H54 (cell line): ENCODE measurements at places on chromosomes 3 and 15.

DNA sequence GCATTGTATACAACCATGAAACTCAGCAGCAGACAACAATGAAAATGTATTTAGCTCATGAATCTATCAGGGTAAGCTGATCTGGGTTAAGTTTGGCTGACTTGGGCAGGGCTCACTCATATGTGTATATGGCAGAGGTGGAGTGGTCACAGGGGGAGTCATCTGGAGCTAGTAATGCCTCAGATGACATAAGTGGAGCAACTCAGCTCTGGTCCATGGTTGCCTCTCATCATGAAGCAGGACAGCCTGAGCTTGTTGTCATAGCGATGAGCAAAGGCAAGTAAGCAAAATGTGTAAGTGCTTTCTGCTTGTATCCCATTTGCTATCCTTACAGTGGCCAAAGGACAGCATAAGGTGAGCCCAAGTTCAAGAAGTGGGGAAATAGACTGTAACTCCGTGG, 64.5 kb downstream of the ALCAM start:
- DNase-seq, result no peak

- no peak for DNase-seq
Measured at GRCh38 chr3:142495103-142495502, 47.3 kb upstream of the XRN1 start.

GRCh38 chr15:69505956-69506556, 53.4 kb downstream of the RPLP1 start:
- DNase-seq, result no peak

- no peak for DNase-seq
Measured at GRCh38 chr3:23019596-23020300, 183.4 kb upstream of the UBE2E2 start.

GRCh38 chr15:78350058-78350457, 9.9 kb downstream of the CRABP1 start:
- no peak for DNase-seq

GRCh38 chr3:105930733-105931132, 61.9 kb upstream of the CBLB start:
- DNase-seq, result no peak

- no peak for DNase-seq
Measured at GRCh38 chr3:71318458-71318827, 265.1 kb downstream of the FOXP1 start.

- no peak for DNase-seq
Measured at GRCh38 chr3:52372822-52373504, 56.8 kb downstream of the DNAH1 start.

DNA sequence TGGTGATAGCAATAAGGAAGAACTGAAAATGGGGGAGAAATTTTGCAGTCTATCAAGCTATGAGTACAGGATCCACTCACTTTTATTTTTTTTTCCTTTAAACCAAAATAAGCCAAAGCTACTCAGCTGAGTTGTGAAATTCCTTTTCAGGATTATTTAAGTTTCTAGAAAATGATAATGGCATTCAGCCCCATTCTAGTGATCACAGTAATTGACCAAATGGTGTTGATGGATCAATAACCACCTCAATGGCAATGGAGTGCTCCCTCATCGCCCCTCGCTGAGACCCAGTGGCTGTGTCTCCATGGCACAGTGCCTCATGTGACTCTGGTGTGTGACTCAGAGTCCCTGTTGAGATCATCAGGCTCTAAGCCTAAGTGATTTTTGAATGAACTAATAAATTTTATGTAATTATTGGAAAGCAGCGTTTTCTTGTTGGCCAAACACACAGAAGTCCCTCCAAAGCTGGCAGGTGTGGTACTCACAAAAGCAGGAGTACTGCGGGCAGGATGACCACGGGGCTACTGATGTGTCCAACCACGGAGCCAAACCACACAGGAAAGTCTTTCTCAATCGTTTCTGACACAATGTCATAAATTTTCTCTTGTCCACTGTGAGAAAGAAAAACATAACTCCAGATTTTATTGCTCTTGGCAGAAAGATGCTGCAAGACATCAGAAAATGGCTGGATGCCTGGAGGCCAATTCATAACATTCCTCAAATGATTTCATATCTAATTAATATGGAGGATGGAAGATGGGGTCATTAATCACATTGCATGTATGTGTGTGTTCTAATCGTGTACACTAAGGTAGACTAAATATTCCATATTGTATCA, 14.4 kb upstream of the STARD5 start:
- DNase-seq, result peak; percentile 7

DNA sequence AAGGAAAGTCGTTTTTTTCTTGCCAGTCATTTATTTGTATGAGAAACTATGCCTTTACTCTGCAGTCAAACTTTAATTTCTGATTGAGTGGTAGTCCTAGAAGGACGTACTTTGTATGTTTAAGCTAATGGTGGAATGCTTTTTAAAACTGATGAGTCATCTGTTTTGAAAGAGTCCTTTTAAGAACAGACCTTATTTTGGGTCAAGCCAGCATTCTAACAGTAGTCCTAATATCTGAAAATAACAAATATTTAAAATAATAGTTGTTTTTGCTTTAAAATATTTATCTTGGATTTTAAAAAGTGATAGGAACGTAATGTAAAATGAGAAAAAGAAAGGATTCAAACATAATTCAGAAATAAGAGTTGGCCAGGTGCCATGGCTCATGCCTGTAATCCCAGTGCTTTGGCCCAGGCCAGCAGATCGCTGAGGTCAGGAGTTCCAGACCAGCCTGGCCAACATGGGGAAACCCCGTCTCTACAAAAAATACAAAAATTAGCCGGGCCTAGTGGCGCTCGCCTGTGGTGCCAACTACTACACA, 1.3 kb upstream of the LRRC58 start:
- DNase-seq, result no peak

GRCh38 chr3:28290863-28291300, 49.5 kb downstream of the CMC1 start:
- no peak for DNase-seq

GRCh38 chr3:107855710-107856109, 235.1 kb downstream of the CD47 start:
- DNase-seq, result peak; percentile 13

GRCh38 chr15:95758851-95759250, 571.6 kb upstream of the NR2F2 start:
- DNase-seq, result no peak

- DNase-seq, result no peak
Measured at GRCh38 chr3:47571391-47572175, 7.1 kb downstream of the CSPG5 start.

DNA sequence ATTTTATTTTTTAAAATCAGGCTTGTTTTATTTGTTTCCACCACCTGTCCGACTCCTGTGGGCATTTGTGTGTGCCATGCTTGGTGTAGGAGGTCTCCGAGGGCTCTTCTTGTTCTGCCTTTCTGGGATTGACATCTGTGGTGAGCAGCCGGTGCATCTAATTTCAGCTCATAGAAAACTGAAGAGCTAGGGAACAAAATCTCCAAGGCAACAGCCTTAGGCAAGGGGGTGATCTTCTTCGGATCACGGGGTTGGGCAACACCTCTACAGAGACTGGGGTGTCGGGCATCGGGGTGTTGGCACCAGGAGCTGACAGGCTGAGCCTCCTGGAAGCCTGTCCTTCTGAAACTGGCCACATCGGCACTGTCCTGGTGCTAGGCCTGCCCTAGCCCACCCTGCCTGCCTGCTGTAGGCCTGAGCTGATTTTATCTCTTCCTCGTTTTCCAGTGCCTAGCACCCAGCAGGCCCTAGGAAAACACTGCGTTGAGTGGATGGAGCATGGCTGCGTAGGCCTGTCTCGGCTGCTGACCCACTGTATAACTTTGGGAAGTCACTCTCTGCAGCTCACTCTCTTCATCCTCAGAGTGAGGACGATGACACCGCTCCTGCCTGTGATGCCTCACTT, 10.3 kb downstream of the CHCHD6 start:
- DNase-seq, result no peak

GRCh38 chr15:96262549-96263489, 67.7 kb upstream of the NR2F2 start:
- DNase-seq, result no peak

GRCh38 chr3:191068946-191069813, 129.9 kb upstream of the OSTN start:
- no peak for DNase-seq

GRCh38 chr15:77179541-77179998, 108.7 kb upstream of the TSPAN3 start:
- no peak for DNase-seq

DNA sequence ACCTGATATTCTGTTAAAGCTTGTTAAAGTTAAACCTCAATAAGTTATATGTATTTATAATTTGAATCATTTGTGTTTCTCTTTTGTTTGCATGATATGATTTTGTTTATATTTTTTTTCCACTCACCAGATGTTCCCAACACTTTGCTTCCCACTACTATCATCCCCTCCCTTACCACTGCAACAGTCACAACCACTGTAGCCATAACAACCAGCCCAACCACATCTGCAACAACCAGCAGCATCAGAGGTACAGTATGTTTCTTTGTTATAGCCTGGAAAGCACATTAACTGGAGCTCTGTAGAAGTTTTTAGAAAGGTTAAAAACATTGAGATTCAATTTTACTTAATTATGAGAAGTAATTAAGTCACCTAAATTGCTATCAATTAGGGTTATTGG, 1011.9 kb downstream of the VGLL3 start:
- DNase-seq, result no peak

DNA sequence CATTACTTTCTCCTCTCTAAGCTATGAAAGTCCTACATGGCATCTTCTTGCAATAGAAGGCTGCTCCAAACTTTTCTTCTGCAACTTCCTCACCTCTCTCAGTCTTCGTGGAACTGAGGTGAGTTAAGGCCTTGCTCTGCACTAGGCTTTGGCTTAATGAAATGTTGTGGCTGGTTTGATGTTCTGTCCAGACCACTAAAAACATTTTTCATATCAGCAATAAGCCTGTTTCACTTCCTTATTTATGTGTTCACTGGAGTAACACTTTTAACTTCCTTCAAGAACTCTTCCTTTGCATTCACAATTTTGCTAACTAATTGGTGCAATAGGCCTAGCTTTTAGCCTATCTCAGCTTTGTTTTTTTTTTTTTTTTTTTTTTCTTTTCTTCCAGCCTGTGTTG, 335.3 kb upstream of the NECTIN3 start:
- DNase-seq, result no peak

DNA sequence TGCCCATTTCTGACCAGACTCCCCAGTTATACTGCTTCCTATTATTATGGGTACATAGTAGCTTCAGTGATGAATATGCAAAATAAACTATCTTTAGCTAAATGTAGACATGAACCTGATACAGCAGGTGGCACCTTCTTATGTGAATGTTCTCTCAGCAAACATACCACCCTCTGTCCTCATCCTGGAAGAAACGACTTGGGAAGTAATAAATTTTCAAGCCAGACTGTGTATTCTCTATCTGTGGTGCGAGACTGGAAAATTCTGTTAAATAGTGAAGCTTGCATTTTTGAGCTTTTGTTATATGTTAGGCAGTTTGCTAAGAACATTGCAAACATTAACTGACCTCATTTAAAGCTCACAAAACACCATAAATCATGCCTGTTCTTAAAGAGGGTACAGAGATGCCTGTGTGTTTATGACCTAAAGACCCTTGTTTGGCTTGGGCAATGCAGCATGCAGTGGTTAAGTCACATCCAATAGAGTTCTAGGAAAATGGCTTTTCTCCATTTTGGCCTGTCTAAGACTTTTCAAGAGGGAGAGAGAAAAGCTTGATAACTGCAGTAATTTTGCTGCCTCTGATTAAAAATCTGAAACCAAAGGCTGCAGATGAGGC, 287.1 kb downstream of the NEK10 start:
- no peak for DNase-seq

DNA sequence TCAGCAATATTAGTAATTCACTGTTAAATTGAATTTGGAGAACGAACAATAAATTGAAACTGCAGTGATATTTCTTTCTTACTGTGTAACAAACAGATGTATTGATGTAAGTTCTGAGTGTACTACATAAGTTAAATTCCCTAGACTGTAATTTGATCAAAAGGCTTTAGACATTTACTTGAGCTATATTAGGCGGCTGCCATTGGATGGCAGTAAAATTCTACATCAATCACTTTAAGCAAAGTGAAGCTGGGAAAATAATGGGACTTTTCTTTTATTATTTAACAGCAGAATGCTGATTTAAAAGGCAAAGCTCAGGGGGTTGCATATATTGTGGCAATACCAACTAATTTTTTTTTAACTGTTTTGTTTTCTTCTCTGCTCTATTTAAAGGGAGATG, 212.6 kb upstream of the PLSCR5 start:
- DNase-seq, result no peak

GRCh38 chr15:89395461-89395871, 60.8 kb upstream of the POLG start:
- no peak for DNase-seq

DNA sequence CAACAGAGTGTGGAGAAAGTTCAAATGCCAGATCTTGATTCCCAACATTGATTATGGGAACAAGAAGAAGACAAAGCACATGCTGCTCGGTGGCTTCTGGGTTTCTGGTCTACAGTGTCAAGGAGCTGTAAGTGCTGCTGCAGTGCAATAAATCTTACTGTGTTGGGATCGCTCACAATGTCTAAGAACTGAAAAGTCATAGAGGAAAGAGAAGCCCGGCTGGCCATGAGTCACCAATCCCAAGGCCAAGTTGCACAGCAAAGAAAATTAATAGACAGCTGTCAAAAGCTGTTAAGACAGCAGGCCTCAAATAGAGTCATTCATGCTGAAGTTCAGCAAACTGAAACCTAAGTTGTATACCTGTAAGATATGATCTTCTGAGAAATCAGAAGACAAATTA, 33.2 kb upstream of the SPPL2A start:
- DNase-seq, result no peak
